ENCODE measurements at places on chromosomes 16 and 17.

DNA sequence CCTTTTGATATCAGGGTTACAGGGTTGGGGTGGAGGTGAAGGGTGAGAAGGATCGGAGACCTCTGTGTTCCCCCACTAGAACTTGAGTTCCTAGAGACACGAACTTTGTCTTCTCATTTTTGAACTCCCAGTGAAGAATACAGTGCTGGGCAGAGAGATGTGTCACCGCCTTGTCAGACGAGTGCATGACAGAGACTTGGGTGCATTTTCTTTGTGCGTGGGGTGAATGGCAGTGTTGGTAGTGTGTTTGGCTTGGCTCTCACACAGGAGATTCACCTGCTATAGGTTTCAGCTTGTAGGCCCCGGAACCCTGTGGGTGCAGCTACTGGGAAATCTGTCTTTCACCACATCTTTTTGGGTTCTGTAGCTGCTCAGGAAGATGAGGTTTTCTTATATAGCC is 40.0 kb upstream of the CCR7 start:
- DNase-seq = no peak

- peak; percentile 67 for DNase-seq
Measured at GRCh38 chr17:64146418-64147109, 16.6 kb upstream of the ERN1 start.

DNA sequence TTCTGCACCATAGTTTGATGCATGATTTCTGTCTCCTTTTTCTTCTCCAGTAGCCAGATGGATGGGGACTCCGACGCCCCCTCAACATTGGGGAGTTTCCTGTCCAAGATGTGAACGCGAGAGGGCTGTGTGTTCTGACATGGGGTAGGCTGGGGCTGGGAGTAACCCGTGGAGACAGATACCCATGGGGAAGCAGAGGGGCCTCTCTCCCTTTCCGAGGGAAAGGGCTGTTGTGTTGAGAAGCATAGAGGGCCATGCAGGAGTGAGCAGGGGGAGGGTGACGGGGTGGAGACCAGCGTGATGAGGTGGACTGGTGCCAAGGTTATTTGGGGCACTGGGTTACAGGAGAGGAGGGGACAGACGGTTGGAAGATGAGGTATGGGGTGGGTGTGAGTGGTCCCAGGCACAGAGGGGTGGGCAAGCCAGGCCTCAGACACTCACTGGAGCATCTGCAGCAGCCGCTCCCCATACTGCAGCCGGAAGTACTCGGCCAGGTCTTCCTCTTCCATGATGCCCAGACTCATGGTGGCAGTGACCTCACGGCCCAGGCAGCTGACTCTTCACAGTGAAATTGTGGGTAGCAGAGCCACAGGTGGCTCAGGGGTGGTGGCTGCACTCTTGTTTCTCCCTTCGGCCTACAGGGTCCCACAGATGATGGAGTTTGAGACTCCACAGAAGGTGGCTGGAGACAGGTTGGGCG is 400 bp downstream of the CCDC42 start:
- DNase-seq = no peak

- no peak for DNase-seq
Measured at GRCh38 chr16:82183004-82183397, 13.0 kb upstream of the MPHOSPH6 start.

DNA sequence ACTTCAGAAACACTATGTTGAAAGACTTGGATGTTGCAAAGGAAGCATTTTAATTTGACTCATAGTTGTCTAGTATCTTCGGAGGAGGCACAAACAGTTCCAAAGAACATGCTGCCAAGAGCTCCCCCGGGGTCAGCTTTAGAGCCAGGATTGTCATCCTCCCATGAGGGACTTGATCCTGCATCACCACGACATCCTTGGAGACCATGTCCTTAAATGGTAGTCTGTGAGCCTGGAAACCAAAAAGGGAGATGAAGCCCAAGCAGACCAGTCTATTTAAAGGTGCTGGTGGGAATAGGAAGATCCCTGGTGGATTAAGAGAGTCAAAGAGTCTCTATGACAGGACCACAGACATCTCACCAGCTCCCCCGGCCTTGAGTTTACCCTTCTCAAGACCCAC is 33.3 kb upstream of the DYNLRB2 start:
- no peak for DNase-seq

DNA sequence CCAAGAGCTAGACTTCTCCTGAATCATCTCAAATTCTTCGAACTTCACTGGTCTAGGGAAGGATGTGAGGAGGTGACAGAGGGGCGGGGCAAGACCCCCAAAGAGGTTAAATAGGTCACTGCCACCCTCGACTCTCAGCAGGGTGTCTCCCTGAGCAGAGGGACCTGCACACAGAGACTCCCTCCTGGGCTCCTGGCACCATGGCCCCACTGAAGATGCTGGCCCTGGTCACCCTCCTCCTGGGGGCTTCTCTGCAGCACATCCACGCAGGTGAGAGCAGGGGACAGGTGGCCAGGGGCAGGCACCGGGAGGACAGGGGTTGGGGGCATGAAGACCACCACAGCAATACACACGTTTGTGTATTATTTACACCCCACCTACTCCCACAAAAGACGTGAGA is 9.2 kb downstream of the CCL17 start:
- no peak for DNase-seq
